Mucosa of gallbladder (tissue), 1 donor: ENCODE measurements at places on chromosomes 16 and 17. TPM values are rescaled to one million over a fixed set of nuclear protein-coding genes. Genes with fewer than 3 reads are reported as not detected.

SPN gene
- 9.0 TPM for total RNA-seq

GRCh38 chr16:87006789-87007745, 310.1 kb downstream of the C16orf95 start:
- DNase-seq: no peak

DNA sequence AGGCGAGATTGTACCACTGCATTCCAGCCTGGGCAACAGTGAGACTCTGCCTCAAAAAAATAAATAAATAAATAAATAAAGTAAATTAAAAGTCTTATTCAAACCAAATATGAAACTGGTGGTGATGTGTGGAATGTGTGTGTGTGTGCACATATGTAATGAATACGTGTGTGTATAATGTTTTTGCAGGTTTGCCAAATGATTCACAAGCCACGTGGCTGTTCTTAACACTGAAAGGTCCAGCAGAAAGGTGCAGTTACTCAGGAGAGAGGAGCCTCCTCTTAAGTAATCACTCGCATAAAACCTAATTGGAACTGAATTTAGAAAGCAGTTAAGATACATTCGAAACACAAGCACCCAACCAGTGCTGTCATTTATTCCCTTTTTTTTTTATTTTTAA, 22.9 kb downstream of the GDE1 start:
- DNase-seq: no peak

DNA sequence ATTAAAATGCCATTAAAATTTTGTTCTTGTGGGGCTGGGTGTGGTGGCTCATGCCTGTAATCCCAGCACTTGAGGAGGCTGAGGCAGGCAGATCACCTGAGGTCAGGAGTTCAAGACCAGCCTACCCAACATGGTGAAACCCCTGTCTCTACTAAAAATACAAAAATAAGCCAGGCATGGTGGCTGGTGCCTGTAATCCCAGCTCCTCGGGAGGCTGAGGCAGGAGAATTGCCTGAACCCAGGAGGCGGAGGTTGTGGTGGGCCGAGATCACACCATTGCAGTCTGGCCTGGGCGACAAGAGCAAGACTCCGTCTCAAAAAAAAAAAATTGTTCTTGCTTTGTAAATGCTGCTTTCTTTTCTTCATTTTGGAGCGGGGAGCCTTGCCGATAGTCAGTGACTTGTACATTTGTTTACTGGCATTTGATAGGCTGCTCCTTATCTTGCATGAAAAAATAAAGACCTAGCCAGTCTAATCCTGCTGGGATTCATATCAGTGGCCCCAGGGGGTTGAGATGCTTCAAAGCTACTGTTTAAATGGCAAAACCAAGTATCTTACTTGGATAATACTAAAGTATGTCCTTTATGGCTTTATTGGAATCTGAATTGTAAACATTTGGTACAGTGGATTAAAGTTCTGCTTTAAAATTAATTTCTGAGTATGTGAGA, 3.3 kb upstream of the CLTC start:
- no peak for DNase-seq

DNA sequence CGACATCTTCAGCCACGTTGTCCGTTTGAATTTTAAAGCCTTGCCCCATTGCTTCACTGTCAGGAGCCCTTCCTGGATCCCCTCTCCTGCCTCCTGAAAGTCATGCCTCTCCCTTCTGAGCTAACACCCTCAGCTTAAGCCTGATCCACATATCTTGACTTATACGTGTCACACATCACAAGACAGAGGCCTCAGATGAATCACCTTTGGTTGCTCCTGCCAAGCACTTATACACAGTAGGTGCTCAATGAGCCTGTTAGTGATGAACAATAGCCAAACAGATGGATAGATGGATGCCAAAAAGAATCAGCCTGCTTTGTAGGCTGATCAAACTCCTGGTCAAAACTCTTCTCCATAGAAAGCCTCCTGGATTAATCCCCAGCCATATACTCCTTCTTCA, 31.8 kb downstream of the PITPNM3 start:
- DNase-seq: no peak

GRCh38 chr16:24975428-24975889, 39.7 kb downstream of the ARHGAP17 start:
- DNase-seq: no peak

DNA sequence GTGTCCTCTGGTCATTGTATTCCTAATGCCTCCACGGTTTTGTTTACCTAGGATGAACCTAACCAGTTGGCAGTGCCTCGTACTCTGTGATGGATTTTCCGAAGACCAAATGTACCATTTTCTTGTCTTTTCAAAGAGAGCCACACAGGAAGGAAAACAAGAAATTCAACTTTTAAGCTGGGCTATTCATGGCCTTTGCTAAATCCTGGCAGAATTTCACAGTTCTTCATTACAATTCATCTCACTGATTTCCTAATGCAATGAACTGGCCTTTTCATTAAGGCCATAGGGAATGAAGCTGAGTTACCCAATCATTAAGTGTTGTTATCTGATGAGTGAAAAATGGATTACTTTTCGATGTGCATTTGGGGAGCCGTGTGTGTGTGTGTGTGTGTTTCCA, 7.9 kb upstream of the KCNJ16 start:
- no peak for DNase-seq

DNA sequence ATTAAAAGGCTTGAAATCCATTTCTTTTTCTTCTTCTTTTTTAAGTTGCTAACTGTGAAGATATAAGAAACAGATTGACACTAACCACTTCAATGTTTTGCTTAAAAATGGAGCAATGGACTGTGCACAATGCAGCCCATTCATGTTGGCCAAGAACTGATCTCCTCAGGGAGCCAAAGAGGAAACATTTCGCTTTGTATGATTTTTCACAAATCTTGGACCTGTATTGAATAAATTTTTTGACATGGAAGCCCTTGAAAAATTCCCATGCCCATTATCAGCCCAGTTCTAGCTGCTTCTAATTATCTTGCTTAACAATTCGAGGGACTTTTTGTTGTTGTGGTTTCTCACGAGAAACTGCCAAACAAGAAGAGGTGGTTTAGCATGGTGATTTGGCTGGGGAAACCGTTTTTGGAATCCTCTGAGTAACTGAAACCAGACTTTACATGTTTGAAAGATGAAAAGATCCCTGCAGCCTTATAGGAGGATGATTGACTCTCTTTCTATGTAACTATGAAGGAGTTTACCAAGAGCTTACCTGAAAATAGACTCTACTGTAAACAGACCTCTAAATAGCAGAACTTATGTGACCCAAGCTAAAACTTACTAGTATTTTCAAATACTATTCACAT, 1389.4 kb upstream of the GOT2 start:
- DNase-seq: no peak

- no peak for DNase-seq
These were observed 127.0 kb downstream of the XYLT1 start for GRCh38 chr16:17343728-17344127.

DNA sequence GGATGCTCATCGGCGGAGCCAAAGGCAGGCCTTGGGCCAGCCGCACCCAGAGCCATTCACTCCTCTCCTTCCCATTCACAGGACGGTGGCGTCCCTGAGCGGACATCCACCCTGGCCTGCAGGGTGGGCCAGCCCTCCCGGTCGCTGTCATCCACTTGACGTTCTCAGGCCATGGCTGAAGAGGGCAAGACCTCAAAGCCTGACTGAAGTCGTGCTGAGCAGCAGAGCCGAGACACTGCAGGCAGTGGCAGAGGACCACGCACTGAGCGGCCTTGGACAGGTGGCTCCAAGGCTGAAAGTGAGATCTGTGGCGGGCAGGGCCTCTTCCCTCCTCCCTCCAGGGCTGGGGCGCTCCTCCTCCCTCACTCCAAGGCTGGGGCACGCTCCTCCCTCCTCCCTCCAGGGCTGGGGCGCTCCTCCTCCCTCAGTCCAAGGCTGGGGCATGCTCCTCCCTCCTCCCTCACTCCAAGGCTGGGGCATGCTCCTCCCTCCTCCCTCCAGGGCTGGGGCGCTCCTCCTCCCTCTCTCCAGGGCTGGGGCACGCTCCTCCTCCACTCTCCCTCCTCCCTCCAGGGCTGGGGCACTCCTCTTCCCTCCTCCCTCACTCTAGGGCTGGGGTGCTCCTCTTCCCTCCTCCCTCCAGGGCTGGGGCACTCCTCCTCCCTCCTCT, 24.1 kb downstream of the GNPTG start:
- no peak for DNase-seq

DNA sequence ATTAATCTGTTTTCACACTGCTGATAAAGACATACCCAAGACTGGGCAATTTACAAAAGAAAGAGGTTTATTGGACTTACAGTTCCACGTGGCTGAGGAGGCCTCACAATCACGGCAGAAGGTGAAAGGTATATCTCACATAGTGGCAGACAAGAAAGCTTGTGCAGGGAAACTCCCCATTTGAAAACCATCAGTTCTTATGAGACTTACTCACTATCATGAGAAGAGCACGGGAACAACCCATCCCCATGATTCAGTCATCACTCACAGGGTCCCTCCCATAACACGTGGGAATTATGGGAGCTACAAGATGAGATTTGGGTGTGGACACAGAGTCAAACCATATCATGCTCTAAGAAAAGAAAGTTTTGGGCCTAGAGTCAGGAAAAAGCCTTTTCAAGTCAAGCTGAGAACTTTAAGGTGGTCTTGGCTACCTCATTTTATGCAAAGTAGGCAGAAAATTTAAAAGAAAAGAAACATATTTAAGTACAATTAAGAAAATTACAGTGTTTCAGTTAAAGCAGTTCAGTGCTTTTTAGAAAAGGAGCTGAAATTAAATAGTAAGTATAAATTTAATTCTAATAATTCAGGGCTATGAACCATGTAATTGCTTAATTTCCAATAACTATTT, 24.9 kb upstream of the CRYM start:
- DNase-seq: no peak

DNA sequence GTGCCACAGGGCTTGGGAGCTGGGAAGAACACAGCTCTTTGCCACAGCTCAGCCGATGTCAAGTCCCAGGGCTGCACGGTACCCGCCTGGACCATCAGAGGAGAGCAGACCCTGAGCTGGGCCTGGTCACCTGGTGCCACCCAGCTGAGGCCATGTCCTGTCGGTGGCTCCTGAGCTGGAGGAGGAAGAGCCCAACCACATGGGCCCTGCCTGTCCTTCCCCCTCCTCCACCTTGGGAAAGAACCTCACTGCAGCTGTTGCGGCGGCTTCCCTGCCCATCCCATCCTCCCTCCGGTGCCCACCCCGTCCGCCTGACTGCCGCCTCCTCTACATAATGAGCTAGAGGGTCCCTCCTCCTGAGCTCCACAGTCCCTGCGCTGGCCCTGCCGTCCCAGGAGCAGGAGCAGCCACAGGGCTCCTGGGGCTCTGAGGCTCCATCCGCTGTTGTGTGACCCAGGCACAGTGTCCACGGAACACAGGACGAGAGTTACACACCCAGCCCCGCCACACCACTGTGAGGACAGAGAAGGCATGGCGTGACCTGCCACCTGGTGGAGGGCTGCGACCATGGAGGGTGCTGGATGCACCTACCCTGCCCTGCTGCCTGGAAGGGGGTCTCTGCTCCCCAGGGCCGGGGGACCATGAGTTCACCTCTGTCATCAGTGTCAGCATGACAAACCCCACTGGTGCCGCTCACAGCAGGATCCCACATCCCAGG, 21.4 kb upstream of the CHMP6 start:
- no peak for DNase-seq
